Umbilical cord (tissue), 2 donors: ENCODE measurements at places on chromosomes 16 and 17.
A peak's percentile ranks its signal among the peaks of the same experiment; 100 is the strongest.

DNA sequence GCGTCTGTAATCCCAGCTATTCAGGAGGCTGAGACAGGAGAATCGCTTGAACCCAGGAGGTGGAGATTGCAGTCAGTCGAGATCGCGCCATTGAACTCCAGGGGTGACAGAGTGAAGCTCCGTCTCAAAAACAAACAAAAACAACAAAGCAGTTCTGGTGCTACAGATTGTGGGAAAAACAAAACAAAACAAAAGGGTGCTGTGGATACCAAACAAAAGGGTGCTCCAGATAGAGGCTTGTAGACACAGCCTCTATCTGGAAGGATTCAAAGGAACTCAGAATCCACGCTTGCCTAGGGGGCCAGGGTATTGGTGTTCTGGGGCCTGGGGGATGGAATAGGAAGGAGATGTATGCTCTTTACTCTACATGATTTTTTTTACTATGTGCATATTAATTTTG, 2.5 kb downstream of the MYLK3 start:
- no peak for DNase-seq

DNA sequence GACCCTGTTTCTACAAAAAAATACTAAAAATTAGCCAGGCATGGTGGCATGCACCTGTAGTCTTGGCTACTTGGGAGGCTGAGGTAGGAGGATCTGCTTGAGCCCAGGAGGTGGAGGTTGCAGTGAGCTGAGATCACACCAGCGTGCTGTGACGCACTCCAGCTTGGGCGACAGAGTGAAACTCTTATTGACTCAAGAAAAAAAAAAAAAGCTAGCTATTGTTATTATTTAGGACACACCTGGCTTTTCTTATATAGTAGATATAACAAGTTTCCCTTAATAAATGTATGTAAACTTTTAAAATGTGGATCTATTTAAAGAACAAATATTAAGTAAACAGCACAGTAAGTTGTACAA, 1.8 kb downstream of the RABEP2 start:
- DNase-seq, result no peak

DNA sequence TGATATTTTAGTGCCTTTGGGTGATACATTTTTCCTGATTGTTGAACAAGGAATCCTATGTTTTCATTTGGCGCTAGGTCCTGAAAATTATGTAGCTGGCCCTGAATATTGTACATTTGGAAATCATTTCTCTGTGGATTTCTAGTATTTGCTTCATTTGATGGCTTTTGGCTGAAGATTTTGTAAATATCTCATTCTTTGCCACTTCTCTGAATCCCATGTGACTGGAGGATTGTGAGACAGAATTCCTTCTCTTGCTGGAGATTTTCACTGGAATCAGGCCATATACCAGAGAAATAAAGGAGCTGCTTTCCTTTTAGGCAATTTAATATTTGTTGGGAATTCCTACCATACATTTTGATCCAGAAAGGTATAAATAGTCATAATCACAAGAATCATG, 8.6 kb downstream of the KRT28 start:
- DNase-seq, result peak; percentile 58

- no peak for DNase-seq
These were observed 7.3 kb downstream of the BRIP1 start for GRCh38 chr17:61856035-61856434.

DNA sequence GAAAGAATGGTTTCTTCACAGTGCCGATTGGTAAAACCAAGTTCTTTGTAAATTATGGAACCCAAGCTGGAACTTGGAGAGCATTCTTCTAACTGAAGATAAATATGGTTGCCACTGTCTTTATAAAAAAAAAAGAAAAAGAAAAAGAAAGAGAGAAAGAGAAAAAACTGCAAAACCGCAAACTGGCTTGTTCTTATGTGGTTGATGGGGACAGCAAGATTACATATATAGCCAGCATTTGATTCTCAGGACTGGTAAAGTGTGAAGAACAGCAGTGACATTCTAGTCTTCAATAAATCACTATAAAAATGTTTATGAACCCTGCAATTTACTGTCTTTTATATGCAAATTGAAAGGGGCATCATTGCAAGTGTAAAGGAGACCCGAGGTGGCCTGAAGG, 605.1 kb downstream of the MAF start:
- no peak for DNase-seq

- DNase-seq, result no peak
These were observed 44.5 kb downstream of the VMP1 start for GRCh38 chr17:59751955-59752413.

DNA sequence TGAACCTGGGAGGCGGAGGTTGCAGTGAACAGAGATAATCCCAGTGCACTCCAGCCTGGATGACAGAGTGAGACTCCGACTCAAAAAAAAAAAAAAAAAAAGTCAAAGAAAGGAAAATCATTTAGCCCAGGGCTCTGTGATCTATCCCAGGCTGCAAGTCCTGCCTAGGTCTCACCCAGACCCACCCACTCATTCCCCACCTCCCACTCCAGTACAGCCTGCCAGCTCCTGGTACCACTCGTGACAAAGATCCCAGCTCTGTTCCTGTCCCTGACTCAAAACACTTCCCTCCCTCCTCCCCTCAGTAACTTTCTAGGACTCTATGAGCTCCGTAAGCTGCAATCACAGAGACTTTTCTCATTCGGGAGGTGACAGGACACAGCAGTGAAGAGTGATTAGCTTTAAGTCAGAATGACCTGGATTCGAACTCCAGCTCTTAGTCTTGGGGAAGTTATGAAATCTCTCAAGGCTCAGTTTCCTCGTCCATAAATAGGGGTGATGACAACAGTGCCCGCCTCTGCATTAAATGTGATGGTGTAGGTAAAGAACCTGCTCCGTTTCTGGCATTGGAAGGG, 28.0 kb upstream of the MRPS23 start:
- no peak for DNase-seq

- no peak for DNase-seq
These were observed 160.3 kb downstream of the HS3ST3B1 start for GRCh38 chr17:14461227-14461548.

DNA sequence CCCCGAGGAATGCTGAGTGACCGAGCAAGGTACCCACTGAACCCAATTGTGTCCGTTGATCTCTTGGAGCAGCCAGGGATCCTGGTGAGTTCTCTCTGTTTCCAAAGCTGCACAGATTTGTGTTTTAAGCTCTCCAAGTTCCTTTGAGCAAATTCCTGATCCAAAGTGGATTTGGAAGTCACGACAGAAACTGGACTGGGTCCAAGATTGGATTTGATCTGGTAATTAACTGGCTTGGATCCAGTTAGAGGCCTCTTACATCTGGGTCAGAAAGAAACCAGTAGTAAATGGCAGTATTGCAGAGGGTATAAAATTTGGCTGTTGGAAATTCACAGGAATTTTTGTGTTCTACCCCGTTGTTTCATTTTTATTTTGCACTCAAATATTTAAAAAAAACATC, 119.5 kb downstream of the PMP22 start:
- DNase-seq, result peak; percentile 15

DNA sequence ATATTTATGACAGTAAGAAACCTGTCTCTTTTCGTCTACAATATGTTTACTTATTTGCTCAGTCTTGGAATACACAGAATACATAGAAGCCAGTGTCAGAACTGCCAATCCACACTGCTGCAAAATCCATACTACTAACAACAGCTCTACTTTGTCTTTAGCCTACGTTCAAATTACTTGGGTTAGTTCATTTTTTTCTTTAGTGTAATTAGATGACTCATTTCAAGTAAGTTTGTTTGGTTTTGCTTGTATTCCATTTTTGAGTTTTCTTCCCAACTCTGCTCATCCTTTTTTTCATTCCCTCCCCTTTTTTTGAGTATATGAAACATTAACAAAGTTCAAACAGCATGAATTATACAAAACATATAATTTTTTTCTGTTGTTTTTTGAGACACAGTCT, 16.9 kb downstream of the CMC2 start:
- no peak for DNase-seq

- DNase-seq, result no peak
These were observed 141.7 kb upstream of the ANKFN1 start for GRCh38 chr17:56011406-56012131.

GRCh38 chr17:5480962-5481361, 5.0 kb downstream of the DERL2 start:
- DNase-seq, result peak; percentile 56

- DNase-seq, result no peak
These were observed 310.6 kb downstream of the MAP2K6 start for GRCh38 chr17:69725146-69725545.

DNA sequence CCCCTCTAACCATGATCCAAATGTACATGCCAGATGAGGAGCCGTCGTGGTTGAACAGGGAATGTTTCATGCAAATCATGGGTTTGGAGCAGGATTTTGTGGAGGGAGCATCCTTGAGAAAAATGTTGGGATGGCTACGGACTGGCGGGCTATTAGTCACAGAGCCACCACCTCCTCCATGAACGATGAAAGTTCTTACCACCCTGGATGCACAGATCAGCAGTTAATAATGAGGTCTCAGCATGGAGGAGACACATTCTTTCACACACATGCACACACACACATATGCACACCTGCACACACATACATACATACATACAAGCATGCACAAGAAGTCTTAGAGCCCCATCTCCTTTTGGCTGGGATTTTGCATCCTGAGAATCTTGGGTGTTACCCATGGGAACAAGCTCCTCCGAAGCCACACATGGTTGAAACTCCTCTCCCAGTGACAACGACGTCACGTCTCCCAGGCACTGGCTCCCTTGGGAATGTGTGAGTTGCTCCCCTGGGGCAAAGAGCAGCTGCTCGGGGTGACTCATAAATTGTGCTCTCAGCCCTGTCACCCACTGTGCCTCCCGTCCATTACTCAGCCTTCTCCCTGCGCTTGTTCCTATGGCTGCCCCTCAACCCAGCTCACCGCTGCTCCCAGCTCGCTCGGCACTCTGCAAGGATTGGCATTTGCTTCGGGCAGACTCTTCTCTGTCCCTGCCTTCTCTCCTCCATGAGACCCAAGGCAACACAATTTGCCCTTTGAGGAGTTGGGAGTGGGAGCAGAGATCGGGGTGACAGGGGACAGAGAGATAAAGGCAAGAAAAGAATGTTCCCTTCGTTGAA, 344.6 kb downstream of the SOX9 start:
- DNase-seq, result peak; percentile 34

DNA sequence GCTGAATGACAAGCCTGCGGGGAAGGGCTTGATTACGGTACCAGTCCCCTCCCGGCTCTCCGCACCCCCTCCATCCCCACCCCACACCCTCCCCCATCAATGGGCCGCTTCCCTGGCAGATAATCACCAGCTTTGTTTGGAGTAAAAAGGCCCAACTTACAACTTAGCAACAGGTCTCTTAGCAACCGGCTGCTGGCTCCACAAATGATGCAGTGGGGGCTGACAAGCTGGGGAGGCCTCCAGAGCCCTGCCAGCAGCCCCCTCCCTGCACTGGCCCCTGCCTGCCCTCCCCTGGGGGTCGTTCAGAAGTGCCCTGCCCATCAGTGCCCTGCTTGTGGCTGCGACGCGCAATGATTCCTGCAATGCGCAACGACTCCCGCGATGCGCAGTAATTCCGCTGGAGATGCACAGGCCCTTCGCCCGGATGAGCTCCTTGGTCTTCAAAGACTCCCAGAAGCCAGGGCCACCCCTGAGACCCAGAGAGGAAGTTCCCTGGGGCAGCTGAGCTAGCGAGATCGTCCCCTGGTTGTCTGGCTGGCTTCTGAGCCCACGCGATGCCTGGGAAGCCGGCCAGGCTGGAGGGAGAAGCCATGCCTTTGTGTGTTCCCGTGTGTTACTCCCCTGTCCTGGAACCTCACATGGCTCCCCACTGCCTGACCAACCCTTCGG, 23.3 kb downstream of the CPNE2 start:
- DNase-seq, result peak; percentile 74

DNA sequence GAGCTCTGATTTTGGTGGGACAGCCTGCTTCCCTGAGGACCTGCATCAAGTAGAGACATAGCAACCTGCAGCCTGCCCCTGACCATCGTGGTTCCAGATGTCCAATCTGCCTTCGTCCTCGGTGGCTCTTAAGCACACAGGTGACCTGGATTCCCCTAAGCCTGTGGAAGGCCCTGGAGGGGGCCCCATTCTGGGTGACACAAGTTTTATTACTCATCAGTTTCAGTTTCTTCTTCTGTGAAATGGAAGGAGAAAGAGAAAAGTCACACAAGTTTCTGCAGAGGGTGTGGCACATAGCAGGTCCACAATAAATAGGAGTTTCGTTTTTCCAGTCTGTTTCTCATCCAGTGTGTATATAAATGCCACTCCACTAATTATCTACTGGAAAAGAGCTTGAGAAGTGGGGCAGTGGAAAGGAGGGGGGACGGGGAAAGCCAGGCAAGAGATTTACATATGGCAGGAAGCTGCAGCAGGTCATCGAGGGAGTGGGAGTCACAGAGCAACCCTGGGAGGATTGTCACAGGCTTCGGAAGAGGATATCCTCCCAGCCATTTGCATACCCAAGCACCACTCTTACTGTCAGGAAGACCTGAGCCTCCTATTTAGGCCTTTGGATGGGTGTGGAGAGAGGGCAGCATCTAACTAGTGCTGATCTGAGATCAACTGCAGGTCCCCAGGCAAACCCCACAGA, 10.0 kb upstream of the NOS2 start:
- DNase-seq, result no peak

DNA sequence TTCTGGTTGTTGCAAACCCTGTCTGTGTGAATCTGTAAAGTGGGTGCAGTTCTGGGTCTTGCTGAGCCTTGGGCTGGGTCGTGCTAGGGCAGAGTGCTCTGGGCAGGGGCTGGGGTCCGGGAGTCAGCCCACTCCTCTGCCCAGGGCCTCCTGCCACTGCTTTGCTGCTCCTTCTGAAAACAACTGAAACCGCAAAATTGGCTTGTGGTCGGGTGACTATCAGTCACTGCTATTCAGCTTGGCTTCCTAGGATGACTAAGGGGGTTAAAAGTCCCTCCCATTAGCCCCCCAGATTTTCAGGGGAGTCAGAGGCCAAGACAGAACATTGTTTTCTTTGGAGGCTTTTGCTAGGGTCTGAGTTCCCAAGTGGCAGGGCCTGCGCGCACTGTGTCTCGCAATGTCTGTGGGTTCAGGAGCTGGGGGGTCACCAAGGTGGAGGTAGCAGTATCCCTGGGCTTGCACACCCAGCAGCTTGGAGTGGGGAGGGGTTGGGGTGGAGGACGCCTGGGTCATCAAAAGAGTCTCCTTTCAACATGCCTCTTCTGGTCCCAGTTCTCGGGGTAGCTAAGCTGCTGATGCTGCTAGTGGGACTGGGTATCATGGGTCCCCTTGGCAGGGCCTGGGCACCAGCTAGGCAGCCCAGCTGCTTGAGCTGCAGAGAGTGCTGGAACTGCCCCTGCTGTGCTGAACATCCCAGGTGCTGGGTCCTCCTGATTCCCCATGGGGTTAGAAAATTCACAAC, 13.5 kb upstream of the TBX21 start:
- no peak for DNase-seq

DNA sequence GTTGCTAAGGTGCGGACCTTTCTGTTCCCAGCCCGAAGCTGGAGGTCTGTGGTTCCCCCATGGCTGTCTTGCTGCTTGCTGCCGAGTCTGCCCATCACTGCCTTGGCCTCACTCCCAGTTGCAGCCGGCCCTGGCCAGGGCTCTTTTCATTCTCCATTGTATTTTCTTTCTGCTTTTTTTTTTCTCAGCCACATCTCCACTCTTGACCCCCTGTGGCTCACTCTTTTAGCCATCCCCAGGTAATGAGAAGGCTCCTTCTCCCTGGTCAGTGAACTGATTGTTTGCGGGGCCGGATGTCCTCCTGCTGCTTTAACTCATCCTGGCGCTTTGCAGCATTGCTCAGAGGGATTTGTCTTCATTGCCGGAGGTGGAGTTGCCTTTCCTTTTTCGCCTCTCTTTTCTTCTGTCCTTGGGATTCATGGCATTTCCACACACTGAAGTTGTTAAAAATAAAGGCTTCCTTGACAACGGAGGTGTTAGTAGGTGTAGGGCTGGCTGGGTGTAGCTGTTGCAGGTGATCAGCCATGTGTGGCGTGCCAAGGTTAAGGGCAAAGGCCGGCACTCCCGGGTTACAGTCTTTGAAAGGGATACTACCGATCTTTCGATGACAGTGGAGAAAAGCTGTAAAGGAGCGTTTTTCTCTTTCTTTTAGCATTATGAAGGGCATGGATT, 34.1 kb downstream of the MAP2K6 start:
- DNase-seq, result peak; percentile 13
